ENCODE measurements at places on chromosomes 7 and 10.

DNA sequence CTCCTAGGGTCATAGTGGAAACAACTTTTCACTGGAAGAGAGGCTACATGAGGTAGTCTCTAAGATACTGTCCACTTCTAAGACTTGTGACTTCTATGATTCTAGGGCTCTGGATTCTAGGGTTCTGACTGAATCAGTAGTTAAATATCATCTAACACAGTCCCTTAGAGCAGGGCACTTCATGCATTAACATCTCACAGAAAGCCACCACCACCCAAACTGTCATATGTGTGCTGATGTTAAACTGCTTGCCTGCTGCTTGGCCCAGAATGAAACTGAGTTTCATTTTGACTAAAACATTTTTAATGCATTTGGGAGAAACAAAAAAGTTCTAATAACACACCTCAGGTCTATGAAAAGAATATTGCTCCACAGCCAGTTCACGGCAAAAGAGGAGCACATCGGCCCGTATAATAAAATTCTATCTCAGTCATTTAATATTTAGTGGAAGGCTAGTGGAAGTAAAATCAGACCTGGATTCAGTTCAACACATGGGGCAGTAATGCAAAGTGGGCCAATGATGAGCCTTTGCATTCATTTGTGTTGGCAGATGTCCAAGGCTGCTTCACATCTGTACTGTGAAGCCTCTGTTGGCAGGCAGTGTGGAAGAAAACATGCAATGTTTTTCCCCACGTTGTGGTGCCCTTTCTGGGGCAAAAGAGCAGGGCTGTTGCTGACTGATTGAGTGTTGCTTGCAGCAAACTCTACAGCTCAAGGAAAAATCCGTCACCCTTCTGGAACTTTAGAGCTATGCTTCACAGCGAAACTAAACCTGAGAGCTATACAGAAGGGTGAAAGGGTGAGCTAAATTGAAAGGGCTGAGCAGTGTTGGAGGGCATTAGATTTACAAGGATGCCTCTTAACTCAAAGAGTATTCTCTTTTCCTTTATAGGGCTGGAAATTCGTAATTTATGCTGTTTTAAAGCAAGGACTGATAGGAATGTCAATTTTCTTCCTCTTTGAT lies 33.5 kb upstream of the AUTS2 start:
- peak; percentile 67 for DNase-seq

- DNase-seq, result no peak
These were observed 29.0 kb upstream of the ADAM12 start for GRCh38 chr10:126417220-126417825.

- DNase-seq, result no peak
These were observed 250.0 kb upstream of the KLF6 start for GRCh38 chr10:4034907-4035598.

DNA sequence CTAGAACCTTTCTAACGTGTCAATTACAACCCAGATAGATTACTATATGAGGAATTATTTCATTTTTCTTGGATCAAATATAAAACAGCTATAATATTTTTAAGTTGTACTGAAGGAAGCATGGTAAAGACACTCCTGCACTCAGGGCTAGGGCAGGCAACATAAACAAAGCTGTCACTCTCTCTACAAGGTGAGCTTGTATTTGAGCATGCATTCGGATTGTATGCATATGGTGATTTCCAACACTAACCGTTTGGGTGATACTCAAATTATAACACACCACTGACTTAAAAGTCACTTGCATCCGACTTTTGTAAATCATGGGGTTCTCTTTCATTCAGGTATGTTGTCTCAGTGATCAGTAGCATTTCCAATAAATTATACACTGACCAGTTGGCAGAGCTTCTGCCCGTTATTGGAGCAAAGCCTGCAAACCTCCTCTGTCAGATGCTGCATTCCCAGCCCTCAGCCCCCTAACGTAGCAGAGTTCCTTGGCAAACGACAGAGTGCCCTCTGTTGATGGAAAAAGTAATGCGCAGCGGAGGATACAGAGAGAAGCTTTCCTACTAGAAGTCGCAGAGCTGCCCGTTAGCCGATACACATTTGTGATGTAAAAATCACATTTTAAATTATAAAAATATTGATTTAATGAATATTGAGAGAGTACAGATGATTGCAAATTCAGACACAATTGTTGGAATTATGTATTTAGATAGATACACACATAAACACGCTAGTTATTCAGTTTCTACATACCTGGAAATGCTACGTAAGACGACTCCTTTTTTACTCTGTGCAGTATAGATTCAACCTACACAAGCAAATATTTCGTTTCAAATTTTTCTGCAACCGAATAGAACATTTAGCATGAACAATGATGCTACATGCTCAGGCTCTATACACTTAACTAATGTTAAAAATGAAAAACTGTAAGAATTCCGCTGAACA lies 173.9 kb upstream of the SP4 start:
- DNase-seq, result peak; percentile 18

DNA sequence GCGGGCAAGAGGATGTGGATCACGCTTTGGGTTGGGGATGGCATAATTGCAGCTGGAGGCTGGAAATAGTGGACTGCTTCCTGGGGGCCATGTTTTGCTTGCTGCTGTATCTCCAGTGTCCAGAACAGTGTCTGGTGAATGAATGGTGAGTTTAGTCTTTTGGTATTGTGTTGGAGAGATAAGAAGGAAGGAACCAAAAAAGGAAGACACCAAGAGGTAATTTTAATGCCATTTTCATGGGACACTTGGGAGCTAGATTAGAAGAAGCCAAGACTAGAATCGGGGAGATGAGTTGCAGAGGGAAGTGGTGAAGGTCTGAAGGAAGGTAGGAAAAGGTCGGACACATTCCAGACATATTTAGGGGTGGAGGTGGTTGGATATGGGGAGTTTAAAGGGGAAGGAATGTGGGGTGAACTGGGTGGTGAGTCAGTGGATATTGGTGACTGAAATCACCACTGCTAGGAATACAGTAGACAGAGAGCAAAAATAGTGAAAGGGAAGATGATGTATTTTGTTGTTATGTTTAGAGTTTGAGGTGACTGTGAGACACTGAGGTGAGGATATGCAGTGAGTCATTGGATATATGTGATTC lies 76.7 kb downstream of the CCNY start:
- no peak for DNase-seq

DNA sequence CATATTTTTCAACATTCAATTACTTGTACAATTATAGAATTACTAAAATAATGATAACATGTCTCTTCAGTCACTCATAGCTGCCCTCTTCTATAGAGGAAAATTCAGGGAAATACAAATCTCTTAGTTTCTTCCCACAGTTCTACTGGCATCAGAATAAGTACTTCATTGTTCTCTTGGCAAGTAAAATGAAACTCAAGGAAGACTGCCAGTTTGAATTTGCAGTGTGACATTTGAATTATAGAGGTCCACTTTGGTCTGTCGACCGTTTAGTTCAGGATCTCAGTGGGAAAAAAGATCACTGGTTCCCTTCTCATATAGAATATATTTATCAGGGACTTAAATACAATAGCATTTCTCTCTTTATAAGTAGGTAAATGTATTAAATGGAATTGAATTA lies 114.5 kb downstream of the PON1 start:
- DNase-seq, result peak; percentile 12

DNA sequence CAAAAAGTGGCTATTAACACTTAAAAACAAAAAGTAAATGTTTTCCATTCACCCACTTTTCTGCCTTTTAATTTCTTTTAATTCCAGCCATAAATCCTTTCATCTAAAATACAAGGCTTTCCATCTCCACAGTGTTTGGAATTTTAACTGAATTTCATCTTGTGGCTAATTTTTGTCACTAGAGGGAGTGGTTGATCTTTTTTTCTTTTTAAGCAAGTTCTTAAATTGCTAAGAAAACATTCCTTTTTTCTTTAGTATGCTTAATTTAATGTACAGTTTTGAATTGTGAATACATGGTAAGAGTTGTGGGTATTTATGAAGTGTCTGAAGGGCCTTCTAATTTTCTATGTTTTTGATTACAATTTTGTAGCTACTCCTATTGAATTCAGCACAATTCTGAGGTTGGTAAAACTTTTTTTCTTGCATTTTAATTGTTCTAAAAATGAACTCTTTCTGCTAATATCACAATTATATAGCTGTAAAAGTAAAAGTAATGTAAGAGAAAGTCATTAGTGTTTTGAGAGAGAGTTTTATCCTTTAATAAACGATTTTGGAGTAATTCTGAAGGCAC lies 54.9 kb upstream of the ANK3 start:
- DNase-seq, result no peak

DNA sequence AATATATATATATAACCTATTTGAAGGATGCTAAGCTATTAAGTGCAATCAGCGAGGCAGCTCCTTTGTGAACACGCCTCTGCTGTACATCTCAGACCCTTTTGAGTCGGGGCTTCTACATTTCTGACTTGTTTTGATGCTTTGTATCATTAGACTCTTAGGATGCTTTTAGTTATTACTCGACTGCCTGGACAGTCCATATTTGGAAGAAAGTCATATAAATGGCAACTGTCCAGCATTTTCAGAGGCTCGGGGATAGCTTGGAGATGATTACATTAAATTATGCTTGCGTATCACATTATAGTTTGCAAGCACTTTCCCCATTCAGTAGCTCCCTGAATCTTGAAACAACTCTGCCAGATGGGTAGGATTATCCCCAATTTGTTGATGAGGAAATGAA lies 257.9 kb downstream of the PTEN start:
- DNase-seq, result no peak

DNA sequence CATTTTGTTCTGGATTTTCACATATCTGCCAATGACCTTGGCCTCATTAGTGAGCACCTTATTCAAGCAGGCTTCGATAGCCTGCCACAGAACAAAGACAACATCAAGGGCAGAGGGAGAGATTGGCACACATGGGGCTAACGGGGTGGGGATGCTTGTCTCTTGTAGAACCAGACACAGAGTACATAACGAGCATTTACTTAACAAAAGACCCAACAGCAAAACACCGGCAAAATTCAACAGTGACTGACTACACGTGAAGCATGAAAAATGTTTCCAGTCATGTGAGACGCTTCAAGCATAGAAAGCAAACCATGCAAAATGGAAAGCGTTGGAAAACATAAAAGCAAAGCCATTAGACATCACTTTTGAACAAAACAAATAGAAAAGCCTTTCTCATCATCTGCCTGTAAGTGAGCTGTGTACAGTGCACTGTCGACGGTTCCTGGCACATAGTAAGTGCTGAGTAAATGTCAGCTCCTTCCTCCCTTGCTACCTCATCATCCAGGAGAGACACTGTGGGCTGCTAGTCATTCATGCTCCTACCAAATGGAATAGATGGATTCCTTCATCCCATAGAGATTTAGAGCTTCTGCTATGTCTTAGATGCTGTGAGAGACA lies 134.4 kb upstream of the AGK start:
- DNase-seq, result no peak

- no peak for DNase-seq
These were observed 53.8 kb upstream of the BET1 start for GRCh38 chr7:94057955-94058354.

- no peak for DNase-seq
These were observed 59.6 kb upstream of the NUPR2 start for GRCh38 chr7:56175771-56176170.

DNA sequence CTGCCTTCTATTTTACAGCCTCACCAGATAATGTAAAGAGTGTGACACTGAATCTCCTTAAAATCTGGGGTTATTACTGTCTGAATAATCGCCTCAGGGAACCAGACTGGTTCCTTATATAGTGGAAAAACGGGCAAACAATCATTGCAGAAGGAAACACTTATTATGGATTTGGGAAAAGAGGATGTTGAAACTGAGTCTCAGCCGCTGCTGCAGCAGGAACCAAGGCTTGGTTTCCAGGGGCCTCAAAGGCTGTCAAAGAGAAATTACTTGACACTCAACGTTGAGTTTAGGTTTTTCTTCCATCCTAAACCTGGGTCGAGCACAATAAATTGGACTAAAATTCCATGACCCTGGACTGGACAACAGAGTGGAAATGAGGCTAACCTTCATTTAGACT lies 103.8 kb upstream of the AHR start:
- no peak for DNase-seq

GRCh38 chr7:98930921-98931320 lies 52.6 kb downstream of the TRRAP start:
- no peak for DNase-seq

GRCh38 chr7:149681274-149681673 lies 92.1 kb downstream of the ZNF467 start:
- DNase-seq, result no peak

- peak; percentile 61 for DNase-seq
These were observed at the start of gene SGCE for GRCh38 chr7:94655848-94656657. SGCE (minus strand) TSS chr7:94656133; CDS start chr7:94656098, 35 bp downstream.

DNA sequence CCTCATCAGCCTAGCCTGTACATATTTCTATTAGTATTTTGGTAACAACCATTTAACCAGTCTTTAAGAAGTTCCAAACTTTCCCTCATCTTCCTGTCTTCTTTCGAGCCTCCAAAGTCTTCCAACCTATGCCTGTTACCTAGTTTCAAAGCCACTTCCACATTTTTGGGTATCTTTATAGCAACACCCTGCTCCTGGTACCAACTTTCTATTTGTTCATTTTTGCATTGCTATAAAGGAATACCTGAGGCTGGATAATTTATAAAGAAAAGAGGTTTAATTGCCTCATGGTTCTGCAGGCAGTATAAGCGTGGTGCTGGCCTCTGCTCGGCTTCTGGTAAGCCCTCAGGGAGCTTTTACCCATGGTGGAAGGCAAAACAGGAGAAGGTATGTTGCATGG lies 578.8 kb upstream of the AUTS2 start:
- no peak for DNase-seq

GRCh38 chr10:44343843-44344242 lies 41.1 kb downstream of the CXCL12 start:
- no peak for DNase-seq

DNA sequence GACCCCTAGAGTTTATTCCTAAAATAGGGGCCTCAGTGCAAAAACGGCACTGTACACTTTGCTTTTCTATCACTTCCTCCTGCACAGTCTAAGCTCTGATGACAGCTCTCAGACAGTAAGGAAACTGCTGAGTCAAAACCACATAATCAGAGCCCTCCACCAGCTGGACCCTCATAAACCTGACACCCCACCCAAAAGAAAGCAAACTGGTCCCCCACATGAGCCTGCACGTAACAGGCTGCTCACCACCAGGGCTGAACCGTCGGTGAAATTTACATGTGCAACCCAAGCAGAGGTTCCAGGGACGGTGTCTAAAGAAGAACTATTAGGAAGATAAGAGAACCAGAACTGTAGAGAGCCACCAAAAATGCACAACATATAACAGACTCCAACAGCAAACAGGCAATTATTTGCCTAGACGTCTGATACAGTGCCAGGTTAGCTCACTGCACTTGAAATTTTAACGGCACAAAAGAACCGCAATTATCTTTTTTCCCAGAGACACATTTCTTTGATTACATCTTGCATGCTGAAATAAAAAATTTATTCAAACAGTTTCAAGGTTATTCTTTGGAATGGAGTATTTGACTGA lies 19.6 kb downstream of the SGMS1 start:
- DNase-seq, result no peak

Data from stromal cell of bone marrow (primary cell).